ENCODE measurements at places on chromosomes 5 and 9.

DNA sequence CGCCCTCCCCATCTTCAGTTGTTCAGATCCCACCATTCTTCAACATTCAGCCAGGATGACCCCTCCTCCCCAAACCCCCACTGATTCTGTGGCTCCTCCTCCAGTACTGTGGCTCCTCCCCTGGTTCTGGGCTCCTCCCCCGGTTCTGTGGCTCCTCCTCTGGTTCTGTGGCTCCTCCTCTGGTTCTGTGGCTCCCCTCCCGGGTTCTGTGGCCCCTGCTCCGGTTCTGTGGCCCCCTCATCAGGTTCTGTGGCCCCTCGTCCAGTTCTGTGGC lies 32.8 kb downstream of the C5orf15 start:
- no peak for DNase-seq

DNA sequence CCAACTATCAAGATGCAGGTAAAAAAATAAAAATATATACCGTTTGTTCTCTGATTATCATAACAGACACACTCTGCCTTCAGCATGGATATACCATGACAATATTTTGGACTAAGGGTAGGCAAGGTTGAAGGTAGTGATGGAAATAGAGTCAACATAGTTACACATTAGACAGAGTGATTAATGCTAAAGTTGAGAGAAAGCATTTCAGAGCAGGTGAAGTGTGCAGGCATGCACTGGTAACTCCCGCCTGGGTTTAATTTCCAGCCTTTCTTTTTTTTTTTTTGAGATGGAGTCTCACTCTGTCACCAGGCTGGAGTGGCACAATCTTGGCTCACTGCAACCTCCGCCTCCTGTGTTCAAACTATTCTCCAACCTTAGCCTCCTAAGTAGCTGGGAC lies 458.5 kb downstream of the TLR4 start:
- DNase-seq = no peak

DNA sequence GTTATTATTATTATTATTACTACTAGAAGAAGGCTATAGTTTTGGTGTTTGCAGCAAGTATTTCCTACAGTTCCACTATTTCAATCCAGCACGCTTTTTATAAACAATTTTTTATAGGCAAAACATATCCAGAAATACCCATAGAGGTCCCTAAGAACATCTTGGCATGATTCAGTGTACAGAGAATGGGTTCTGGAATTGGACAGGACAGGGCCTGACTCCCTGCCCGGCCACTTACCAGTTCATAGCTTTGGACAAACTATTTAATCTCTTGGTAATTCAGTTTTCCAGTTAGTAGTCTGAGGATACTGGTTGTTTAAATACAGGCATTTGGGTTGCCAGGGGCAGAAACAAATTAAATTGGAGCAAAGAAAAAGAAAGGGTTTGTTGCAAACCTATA lies 91.2 kb downstream of the PGM5 start:
- DNase-seq = no peak

- peak; percentile 62 for DNase-seq
These were observed 12.6 kb upstream of the UGT3A2 start for GRCh38 chr5:36079200-36079781.

DNA sequence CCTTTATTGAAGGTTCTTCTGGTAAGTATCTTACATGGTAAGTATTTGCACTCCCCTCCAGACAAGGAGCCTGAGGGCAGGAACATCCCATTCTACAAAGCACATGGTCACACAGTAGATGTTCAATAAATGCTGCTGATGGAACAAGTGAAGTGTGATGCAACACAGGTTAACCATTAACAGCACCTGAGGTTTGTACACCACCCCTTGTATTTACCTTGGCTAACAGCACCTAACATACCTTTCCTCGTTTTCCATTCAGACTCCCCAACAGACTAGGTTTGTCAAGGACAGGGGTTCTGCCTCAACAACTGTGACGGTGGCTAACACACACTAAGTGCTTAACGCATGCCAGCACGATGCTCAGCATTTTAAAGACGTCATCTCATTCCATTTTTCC lies 213.6 kb downstream of the MAPKAP1 start:
- no peak for DNase-seq

- no peak for DNase-seq
These were observed 41.1 kb upstream of the GADD45G start for GRCh38 chr9:89563571-89564345.

GRCh38 chr5:173474881-173475287 lies 141.6 kb downstream of the BOD1 start:
- no peak for DNase-seq

GRCh38 chr5:97918620-97919019 lies 735.6 kb upstream of the RIOK2 start:
- no peak for DNase-seq

DNA sequence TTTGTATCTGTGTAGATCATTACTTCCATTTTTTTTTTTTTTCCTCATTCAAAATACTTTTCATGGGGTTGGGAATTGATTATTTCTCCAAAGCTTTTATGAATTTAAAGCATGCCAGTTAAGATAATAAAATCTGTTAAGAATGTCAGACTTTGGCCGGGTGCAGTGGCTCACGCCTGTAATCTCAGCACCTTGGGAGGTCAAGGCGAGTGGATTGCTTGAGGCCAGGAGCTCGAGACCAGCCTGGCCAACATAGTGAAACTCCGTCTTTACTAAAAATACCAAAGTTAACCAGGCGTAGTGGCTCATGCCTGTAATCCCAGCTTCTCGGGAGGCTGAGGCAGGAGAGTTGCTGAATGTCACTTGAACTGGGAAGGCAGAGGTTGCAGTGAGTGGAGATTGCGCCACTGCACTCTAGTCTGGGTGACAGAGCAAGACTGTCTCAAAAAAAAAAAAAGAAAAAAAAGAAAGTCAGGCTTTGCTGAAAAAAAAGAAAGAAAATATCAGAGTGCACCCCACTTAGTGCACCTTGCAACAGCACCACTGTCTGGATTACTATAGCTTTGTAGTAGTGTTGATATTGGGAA lies 18.5 kb downstream of the TBC1D2 start:
- DNase-seq = no peak

- DNase-seq = no peak
These were observed 251.5 kb downstream of the SLF1 start for GRCh38 chr5:94869921-94870320.

DNA sequence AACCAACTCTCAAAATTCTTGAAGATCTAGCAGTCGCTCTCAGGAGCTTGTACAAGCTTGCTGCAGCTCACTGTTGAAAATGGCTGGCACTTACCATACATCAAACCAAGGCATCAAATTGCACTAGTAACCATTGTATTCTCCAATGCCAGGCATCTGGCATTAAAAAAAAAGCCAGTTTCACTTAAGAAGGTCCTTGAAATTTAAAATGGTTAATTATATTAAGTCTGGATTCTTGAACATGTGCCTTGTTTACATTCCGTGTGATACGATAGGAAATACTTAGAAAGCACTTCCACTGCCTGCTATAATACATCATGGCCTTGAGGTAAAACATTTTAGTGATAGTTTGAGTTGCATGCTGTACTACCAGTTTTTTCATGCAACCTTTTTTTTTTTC lies 300.7 kb downstream of the KDM4C start:
- peak; percentile 12 for DNase-seq

- DNase-seq = no peak
These were observed 69.7 kb downstream of the GCNT1 start for GRCh38 chr9:76528642-76529190.
